ENCODE measurements at places on chromosomes 2 and 18.

DNA sequence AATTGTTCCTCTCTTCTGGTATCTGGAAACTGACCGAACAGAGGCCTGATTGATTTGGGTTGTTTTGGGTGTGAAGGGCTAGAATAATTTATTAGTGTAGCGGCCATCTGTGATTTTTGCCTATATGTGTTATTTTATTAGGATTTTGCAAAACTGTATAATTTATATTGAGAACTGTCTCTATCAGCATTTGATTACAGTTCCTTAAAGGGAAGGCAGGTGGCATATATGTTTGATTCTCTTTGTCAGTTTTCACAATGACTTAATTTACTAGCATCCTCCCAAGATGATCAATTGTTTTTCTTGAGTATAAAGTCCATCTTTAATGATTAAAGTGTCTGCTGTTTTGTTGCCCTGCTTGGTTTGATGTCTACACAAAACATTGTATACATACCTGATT lies 4.5 kb downstream of the NBEAL1 start:
- no peak for DNase-seq

DNA sequence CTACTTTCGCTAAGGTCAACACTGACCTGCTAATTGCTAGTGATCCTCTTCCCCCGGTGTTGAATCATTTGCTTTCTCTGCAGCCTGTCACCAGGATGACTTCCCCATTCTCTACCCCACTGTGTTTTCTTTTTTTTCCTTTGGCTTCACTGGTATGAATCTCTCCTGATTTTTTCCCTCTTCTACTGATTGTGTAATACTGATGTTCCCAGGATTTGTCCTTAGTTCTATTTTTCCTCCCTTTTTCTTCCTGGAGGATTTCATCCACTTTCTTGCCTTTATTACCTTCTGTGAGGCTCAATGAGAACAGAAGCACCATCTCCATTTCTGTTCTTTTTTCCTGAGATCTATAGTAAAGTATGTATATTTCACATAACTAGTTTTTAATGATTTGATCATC lies 14.1 kb upstream of the MSH2 start:
- no peak for DNase-seq

GRCh38 chr2:10278029-10278762 lies 24.5 kb upstream of the HPCAL1 start:
- no peak for DNase-seq

GRCh38 chr2:86592547-86593230 lies 29.4 kb upstream of the CHMP3 start:
- no peak for DNase-seq

DNA sequence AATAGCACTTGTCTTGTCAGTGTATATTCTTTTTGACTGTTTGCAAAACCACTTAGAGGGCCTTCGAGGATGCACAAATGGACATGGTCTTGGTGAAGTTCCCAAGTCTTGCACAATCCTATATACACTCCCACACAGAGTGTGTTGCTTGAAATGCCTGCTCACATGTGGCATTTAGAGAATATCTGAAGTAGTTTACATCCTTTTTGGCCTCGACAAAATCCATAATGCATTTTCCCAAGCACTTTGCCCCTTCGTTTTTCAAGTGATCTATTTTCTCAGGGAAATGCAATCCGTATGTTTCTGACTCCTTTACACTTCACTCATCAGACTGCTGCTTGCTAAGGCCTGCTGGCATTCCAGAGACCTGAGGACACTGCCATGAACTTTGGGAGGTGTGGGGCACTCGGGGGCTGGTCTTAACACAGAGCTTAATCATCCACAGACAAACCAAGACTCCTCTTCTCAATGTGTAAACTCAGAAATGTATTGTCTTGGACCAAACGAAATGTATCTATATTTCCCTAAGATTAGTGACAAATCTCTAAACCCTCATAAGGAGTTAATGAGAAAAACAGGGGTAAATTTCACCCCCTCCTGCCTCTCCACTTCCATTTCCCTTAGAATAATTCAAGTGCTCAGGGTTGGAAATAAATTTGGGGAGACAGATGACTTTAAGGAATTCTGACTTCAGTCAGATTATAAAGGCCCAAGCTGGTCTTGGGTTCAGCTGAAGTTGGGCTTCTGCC lies 219.3 kb upstream of the APCDD1 start:
- DNase-seq, result no peak

DNA sequence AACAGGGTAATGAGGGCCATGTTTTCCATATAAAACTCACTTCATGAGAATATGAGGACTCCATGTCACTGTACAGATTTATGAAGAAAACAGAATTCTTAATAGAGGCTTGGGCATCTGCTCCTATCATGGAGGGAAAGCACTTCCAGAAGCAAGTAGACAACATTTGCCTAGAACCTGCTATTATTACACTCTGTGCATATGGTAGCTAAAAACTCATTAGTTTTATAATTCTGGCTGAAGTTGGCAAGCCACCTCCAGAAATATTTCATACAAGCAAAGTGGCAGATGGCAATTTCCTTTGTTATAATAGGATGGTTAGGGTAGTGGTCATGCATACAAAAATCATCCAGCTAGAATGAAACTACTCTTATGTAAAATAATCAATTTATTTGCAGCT lies 65.8 kb upstream of the TLK1 start:
- DNase-seq, result no peak

DNA sequence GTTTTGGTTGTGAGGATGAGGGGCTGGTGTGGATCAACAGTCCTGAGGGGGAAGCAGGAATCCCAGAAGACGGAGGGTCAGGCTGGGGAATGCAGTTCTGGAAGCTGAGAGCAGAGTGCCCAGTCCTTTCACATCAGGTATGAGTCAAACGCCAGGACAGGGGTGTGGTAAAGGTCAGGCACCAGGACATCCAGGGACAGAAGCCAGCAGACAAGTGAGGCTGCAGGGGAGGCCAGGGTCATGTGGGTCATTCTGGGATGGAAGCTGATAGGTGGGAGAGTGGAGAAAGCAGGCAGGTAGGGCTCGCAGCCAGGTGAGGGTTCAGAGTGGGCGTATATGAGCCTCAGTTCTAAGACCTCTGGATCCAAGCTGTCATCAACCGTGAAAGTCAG lies 12.8 kb upstream of the GNLY start:
- DNase-seq, result no peak

- DNase-seq, result no peak
Observed at GRCh38 chr2:99067871-99068625, 73.5 kb upstream of the C2orf15 start.

DNA sequence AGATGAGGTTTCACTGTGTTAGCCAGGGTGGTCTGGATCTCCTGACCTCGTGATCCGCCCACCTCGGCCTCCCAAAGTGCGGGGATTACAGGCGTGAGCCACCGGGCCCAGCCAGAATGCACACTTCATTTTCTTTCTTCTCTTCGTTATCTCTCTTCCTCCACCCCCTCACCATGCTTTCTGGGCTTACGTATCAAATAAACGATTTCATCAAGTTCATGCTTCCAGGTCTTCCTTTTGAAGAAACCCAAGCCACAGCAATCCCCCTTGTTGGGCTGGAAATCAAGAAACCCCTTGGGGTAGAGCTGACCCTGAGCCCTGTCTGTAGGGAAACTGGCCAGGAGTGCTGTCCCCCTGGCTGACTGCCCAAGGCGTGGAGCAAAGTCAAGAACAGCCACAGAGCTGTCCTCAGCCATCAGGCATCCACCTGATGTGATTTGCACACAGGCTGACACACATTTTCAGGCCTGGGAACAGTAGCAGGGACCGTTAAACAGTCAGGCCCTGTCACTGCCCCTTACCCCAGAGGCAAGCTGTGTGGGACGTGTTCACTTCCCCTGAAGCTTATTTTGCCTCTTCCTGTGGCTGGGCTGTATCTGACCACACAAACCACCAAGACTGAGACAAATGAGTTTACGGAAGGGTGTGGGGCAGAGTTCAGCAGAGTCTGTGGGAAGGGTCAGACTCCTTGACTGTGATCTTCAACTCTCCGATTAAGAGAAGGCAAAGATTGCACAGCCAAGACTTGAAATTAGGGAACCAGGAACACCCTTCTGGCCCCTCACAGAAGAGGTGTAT lies 15.1 kb upstream of the NMUR1 start:
- DNase-seq, result no peak

DNA sequence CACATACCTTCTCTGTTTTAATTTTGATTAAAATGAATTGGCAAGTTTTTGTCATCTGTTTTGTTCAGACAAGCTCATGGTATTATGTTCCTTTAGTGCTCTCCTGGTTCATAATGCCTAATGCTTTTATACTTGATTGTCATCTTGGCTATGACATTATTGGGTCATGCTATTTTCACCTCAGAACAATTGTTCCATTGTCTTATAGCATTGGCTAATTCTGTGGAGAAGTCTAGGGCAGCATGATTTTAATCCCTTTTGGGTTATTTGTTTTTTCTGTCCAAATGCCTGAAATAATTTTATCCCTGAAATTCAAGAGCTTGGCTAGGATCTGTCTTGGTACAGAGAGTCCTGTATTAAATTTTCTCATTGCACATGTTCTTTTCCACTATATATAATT lies 83.8 kb upstream of the CCDC85A start:
- no peak for DNase-seq

GRCh38 chr2:144516411-144516980 lies 3.4 kb downstream of the ZEB2 start:
- no peak for DNase-seq

- DNase-seq, result no peak
Observed at GRCh38 chr18:11110509-11110908, 38.9 kb downstream of the PIEZO2 start.

Measured in NCI-H1105 (cell line).